ENCODE measurements at places on chromosomes 1 and 21.

DNA sequence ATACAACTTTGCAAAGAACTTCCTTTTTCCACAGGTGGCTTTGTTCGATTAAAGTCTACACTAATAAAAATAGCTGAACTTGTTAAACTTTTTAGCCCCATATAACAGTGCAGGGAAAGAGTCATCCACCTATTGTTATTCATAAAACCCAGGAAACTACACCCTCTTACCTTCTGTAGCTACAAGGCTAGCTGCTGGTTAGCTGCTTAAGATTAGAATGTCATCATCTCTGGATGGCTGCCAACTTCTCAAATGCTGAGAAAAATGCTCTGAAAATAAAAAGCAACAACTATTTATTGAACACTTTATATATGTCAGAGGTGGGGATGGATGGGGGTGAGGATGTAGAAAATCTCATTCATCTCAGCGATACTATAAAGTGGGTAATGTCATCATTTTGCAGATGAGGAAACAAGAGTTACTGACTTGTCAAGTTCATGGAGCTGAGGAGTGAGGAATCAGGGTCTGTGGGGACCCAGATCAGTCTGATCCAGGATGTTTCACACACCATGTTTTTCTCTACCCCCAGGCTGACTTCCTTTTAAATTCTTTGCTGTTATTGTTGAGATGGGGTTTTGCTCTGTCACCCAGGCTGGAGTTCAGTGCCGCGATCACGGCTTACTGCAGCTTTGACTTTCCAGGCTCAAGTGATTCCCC lies 17.1 kb downstream of the ATP5PF start:
- DNase-seq: peak; percentile 52

DNA sequence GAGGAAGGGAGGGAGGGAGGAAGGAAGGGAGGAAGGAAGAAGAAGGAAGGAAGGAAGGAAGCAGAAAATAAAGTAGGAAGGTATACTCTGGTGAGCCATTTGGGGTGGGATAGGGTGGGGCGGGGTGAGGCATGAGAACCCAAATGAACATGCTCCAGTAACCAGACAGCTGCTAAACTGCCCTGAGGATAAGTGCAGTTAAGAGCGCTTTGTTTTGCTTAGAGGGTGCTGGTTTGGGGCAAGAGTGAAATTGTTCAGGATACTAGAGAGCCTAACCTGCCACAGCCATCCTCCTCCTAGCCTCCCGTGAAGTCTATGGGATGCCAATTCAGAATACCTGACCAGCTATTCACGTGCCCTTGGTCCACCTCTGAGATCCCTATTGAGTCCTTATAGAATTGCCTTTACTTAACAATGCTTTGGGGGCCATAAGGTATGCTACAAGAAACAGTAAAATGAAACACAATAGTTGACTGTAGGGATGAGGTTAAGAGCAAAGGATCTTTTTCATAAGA lies 59.0 kb upstream of the ATF3 start:
- DNase-seq: no peak

DNA sequence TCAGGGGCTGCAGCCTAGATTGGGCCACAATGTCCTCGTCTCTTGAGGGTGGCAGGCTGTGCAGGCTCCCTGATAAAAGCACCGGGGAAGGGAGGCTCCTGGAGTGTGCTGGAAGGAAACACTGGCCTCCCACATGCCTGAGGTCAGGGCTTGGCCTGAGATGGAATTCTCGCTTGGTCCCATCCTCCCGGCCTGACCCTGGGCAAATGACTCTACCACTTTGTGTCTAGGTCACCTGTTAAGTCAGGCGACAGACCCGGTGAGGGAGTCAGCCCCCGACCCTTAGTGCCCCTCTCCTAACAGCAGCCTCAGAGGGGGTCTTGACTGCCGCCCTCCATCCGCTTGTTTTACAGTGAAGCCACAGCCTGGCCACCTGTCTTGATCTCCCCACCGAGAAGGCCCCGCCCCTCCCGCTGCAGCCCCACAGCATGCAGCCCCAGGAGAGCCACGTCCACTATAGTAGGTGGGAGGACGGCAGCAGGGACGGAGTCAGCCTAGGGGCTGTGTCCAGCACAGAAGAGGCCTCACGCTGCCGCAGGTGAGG lies 2.5 kb downstream of the SMIM1 start:
- peak; percentile 78 for DNase-seq

- DNase-seq: no peak
Measured at GRCh38 chr1:228809621-228810394, 74.5 kb downstream of the RHOU start.

DNA sequence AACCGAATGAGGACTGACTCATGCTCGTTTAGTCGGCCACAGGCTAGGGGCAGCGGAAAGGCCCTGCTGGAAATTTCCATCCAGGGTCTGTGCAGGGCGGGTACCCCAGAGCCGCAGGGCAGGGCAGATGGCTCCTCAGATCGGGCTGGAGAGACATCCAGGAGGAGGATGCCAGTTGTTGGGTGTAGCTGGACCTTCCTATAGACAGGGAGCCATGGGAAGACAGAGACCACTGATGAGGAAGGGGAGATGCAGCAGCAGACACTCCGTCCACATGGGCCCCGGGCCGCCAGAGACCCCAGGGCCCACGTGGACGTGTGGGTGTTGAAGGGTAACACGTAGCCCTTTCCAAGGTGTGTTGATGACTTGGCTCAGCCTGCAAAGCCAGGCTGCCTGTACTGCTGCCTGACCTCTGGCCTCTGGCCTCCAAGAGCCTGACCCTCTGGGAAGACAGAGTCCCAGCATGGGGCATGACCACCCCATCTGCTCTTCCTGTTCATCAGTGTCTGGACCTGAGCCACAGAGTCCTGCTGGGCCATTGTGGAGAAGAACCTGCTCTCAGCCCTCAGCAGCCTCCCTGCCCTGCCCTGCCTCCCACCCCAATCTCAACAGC lies 4.8 kb downstream of the GNG4 start:
- no peak for DNase-seq

DNA sequence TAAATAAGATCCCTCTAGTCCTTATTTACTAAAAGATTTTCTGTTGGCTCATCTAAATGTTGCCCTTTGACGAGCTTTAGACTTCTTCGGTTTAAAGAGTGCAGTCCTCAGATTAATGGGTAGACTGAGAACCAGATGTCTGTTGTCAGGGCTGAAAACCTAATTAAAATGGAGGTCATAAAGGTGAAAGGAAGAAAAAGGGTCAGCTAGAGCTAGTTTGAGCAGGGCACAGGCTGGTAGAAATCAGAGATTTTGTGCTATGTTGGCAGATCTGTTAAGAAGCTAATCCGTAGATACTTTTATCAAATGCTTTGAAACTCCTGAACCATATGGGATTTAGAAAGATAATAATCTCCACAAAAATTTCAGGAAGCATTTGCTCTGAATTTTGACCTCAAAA lies 959.0 kb downstream of the PLA2G4A start:
- DNase-seq: no peak

- DNase-seq: peak; percentile 23
Measured at GRCh38 chr1:171984850-171985485, 143.7 kb downstream of the DNM3 start.

GRCh38 chr1:117473063-117473462 lies 105.8 kb downstream of the MAN1A2 start:
- no peak for DNase-seq

GRCh38 chr1:22665752-22666151 lies 12.7 kb downstream of the C1QB start:
- no peak for DNase-seq

- DNase-seq: peak; percentile 64
Measured at GRCh38 chr21:36630485-36631206, 68.3 kb upstream of the SIM2 start.

- DNase-seq: no peak
Measured at GRCh38 chr1:109655615-109656519, at the start of gene GSTM4. Gene GSTM4, plus strand, starts transcription at chr1:109656099. Its CDS starts 291 bp downstream, at chr1:109656390.

- no peak for DNase-seq
Measured at GRCh38 chr1:208291923-208292711, 47.9 kb upstream of the PLXNA2 start.

DNA sequence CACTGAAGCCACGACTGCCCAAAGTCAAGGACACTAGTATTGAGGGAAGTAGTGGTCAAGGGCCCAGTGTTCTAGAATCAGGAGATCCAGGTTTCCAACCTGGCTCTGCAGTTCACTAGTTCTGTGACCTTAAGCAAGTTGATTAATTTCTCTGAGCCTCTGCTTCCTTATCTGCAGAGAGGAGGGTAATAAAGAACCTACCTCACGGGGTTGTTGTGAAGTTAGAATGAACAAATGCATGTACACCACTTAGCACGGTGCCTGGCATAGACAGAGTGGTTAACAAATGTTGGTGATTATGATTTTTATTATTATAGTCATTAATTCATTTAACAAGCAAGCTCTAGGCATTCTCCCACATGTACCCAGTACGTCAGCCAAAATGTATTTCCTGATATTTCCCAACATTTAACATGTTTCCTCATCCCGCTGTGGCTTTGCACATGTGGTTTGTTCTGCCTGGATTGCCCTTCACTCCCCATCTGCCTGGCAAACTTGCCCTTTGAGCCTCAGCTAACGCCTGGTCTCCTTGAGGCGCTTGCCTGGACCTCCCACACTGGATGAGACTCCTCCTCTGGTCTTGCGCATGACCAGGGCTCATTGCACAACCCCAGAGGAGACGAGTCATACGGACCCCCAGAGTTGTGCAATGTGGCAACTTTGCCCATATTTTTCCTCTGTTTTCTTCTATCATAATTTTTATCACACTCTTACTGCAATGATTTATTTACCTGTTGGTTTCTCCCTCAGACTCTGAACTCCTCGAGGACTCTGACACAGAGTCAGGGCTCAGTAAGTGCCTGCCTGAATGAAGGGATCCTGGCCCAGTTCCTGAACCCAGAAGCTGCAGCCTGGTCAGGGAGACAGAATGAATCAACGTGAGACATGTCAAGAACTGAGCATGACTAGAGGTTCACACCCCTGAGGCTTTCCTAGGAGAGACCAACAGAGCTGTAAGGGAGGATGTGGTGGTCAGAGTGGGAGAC lies 20.7 kb upstream of the MFSD2A start:
- DNase-seq: no peak

GRCh38 chr1:164571333-164571732 lies 12.3 kb downstream of the PBX1 start:
- DNase-seq: no peak

DNA sequence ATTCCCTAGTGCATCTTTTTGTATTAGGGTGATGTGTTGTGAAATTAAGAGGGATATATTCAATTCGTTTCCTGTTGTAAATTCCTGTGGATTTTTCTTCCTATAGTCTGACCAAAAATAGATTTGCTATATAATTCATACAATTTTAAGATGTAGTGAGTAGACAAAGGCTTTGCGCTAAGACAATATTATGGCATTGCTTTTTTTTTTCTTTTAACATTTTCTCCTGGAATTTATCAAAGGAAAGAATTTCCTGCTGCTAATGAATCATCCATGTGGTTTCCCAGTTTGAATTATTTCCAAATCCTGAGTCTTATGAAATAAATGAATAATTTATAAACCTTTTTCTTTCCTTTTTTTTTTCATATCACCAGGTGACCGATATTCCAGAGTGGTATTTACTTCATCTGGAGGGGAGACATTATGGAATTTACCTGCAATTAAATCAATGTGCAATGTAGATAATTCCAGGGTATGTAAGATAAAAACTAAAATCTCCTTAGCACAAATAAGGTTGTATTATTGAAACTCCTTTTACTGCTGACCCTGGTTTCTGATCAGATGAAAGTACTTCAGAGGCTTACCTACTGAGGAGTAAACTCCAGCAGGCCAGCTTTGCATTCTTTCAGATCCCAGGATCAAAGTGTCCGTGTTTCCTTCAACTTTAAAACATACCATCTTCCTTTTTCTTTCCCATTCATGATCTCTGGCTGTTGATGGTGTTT lies 148.4 kb downstream of the TLR5 start:
- no peak for DNase-seq

GRCh38 chr1:50699795-50700194 lies 260.3 kb downstream of the FAF1 start:
- no peak for DNase-seq

- no peak for DNase-seq
Measured at GRCh38 chr1:18099026-18099425, 8.6 kb upstream of the IGSF21 start.

- no peak for DNase-seq
Measured at GRCh38 chr21:35135481-35135880, 86.4 kb upstream of the RUNX1 start.

DNA sequence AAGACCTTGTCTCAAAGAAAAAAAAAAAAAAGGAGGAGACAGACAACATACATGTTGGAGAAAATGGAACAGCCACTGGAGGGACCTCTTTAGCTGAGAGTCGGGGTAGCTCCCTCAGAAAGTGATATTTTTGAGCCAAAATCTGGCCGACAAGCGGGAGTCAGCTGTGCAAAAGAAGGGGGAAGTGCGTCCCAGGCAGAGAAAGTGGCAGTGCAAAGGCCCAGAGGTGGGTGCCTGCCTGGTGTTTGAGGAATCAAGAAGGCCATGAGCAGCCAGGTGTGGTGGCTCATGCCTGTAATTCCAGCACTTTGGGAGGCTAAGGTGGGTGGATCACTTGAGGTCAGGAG lies 6.1 kb upstream of the CROCC start:
- DNase-seq: no peak

GRCh38 chr1:98260839-98261238 lies 340.0 kb upstream of the DPYD start:
- DNase-seq: no peak

- DNase-seq: no peak
Measured at GRCh38 chr1:35428360-35428759, 128.8 kb downstream of the KIAA0319L start.

- no peak for DNase-seq
Measured at GRCh38 chr1:177632923-177633615, 336.8 kb downstream of the SEC16B start.

DNA sequence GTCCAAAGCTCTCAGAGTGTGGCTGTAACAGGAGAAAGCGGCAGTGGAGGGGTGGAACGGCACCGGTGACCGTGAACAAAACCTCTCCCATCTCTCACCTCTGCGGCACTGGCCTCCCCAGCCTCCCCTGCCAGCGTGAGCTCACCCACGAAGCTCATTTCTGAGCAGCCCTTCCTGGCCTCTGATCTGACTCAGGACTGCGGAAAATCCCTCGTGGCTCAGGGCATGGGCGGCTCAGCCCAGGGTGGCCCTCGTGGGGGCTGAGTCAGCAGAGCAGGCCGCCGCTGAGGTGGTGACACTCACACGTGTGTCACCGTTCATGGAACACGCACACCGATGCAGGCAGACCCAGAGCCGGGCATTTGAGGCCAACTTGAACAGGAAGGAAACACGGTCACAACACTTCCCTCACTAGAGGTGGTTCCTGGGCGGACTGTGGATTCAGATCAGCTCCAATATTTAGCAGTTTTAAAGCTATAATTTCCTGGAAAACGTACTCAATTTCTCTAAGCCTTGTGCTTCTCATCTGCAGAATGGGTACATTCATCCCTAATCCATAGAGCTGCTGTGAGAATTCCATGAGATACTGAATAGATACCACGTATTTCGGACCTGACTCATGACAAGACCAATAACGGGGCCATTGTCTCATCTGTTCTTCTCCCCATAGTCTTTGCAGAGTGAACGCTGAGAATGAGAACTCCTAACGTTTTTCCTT lies 115.0 kb upstream of the TMPRSS2 start:
- DNase-seq: no peak

GRCh38 chr21:45516671-45517151 lies 25.5 kb downstream of the SLC19A1 start:
- no peak for DNase-seq

All from hematopoietic multipotent progenitor cell treated with erythropoietin and hydrocortisone succinate and interleukin-3 and kit ligand, for 17 days (in vitro differentiated cells).